ENCODE measurements at places on chromosomes 3 and 15.

- DNase-seq = no peak
Observed at GRCh38 chr3:14133876-14134275, 9.0 kb downstream of the TMEM43 start.

- no peak for DNase-seq
Observed at GRCh38 chr3:151322511-151322910, 5.9 kb upstream of the GPR87 start.

GRCh38 chr3:37981348-37981664 lies 9.3 kb upstream of the VILL start:
- no peak for DNase-seq

DNA sequence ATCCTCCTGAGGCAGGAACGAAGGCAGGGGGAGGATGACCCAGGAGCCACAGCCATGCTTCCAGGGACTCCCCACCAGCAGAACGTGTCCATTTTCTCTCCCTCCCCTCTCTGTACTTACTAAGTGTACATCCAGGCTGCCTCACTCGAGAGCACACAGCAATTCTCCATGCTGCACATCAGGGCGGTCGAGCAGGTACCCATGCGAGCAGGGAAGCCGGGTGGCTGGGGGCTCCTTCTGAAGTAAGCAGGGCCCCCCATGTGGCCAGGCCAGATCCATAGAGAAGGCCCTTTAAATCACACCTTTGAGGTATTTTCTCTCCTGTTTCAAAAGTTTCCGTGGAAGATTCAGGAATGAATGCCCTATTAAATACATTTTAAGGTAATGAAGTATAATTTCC lies 41.2 kb upstream of the SLC6A11 start:
- DNase-seq = no peak

DNA sequence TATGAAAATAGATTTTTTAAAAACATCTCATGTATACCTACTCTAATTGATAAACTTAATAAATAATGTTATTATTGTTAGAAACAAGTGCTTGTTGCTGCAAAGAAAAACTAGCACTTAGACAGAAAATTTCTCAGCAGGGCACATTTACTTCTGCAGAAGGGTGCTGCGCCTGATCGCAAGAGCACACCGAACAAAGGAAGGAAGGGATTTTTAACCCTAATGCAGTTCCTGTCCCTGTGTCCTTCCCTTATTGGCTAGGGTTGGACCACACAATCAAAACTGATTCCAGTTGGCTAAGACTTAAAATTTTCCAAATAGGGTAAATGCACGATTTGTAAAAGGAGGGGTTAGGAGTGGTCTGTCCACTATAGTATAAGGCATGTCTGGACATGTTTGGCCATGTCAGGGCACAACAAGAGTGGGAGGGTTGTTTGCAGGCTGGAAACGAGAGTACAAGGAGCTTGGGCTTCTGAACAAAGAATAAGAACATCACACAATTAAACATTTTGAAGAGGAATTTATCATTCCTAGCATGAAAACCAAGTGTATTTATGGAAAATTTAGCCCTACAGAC lies 4.7 kb downstream of the DTWD1 start:
- no peak for DNase-seq

DNA sequence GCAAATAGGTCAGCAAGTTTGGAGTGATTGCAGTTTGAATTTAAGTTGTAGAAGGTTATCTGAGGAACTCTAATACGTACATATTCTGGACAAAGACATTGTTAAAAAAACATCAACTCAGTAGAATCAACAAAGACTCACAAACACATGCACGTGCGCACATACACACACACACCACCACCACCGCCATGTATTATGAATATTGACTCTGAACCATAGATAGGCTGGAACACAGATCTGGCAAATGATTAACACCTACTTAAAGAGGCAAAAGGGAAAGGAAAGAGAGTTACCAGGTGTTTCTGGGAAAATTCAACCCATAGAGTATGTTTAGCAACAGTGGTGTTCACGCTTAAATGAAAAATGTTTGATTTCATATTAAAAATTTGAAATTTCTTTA lies 334.2 kb upstream of the ALCAM start:
- DNase-seq = no peak

DNA sequence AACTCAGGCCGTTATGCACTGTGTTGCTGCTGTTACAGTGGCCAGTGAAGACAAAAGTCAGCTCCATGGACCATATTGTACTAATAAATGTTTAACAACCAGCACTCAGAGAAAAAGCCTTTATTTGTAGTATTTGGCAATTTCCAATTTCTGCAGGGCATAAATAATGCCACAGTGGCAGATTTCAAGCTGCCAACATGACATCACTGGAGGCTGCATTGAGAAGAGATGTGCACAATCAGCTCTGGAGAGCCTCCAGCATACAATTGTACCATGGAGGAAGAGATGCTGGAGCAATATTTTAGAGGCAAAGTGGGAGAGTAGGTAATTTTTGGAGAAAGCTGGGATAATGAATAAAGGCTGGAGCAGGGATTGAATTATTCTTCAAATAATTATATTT lies 9.7 kb upstream of the ALCAM start:
- no peak for DNase-seq

DNA sequence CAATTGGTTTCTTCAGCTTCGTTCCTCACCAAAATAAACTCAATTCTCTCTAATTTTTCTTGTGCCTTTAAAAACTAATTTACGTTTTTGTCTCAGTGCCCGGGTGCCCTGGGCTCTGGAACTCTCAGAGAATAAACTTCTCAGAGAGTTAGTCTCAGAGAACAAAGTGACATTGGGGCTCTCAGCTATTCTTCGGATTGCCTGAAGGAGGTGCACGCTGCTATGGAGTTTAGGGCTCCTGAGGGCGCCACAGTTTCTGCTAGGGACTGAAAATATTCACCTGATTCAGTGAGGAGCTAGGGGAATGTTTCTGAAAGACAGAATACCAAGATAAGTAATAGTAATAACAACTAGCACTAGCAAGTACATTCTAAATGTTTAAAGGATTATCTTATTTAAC lies 22.7 kb downstream of the ZIC4 start:
- DNase-seq = no peak

DNA sequence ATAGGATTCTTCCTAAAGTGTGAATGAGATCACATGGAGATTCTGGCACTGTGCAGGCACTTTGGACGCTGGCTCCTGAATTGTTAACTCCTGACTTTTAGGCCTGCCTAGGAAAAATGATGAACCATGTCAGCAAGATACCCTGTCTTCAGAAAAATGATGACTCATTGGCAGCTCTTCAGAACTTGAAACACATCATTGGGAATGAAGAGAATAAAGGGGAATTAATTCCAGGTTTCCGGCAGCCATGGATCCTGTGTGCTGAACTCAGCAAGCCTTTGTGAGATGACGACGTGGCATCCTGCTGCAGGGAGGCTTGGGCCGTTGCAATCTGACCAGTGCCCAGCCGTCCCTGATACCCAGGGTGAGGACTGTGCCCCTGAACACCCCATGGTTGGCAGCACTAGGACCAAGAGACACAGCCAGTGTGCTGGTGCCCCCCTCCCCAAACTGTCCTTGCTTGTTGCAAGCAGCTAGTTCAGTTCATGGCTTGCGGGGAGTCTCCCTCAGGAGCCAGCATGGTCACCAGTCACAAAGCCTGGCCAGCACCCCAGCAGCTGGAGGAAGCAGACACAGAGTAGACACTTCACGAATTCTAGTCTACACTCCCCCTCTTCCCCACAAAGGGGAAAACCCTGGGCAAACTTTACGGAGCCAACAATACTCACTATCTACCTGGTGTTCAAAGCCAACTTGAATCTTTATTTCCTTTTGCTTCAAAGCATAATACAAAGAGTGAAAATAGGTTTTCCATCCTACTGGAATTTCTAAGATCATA lies 7.8 kb upstream of the LIPC start:
- DNase-seq = no peak

DNA sequence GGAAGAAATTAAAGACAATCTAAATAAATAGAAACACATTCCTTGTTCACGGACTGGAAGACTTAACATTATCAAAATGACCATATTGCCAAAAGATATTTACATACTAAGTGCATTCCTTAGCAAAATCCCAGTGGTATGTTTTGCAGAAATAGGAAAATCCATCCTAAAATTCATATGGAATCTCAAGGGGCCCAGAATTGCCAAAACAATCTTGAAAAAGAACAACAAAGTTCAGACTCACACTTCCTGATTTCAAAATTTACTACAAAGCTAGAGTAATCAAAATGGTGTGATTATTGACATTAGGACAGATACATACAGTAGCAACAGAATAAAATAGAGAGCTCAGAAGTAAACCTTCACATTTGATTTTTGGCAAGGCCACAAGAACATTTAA lies 515.5 kb downstream of the OCA2 start:
- no peak for DNase-seq

- no peak for DNase-seq
Observed at GRCh38 chr3:138732456-138732855, 102.3 kb downstream of the PIK3CB start.

GRCh38 chr3:184746131-184747120 lies 34.6 kb upstream of the MAGEF1 start:
- DNase-seq = no peak

DNA sequence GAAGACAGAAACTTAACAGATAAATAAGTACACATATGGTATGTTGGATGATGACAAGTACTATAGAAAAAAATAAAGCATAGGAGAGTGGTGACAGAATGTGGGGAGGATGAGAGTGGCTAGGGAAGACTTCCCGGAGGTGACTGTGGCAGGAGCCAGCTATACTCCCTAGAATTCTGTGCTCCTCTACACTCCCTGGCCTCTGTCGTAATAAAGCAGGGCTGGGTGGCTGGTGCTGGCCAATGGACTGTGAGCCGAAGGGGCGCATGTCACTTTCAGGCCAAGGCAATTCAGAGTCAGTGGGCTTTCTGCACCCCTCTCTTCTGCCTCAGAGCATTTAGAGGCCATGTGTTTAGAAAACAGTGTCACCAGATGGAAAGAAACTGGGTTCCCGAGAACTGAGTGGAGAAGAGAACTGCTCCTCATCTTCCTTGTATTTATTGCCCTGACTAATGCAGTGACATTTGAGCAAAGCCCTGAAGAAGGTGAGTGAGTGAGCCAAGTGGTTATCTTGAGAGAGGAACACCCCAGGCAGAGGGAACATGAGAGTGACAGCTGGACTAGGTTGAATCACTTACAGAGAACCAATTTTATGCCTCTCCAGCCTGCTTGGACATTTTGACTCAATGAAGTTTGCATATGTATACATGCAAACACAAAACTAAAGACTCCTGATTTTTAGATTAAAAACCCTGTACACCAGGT lies 5.2 kb upstream of the VPS8 start:
- DNase-seq = no peak

- DNase-seq = no peak
Observed at GRCh38 chr3:46585799-46586693, 19.9 kb upstream of the LRRC2 start.

DNA sequence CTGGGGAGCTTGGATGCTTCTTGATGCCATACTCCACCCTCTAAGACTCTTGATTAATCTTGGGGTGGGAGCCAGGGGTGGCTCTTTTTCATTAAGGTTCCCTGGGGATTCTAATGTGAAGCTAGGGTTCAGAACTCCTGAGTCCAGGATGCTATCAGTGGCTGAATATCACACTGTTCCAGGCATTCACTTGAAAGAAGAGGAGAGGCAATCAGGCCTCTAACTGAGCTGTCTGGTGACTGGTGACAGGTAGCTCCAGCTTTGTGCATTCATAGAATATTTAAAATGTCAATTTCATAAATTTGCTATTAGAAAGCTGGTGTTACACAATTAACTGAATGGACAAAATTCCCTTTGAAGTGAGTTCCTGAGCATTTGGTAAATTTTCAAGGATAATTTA lies 139.0 kb downstream of the CHDH start:
- DNase-seq = no peak

DNA sequence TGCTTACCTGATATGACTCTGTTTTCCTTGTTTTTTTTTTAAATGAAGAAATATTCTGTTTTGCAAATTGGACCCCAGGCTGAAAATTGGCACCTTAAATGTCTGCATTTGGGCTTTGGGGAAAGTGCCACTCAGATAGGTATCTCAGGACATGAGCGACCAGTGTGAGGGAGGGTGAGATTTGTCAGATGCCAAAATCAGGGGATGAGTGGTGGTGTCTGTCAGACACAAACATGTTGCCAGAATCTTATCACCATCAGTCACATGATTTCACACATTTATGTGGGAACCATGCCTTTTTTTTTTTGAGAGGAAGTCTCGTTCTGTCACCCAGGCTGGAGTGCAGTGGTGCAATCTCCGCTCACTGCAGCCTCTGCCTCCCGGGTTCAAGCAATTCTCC lies 75.6 kb upstream of the OSBPL11 start:
- DNase-seq = no peak

DNA sequence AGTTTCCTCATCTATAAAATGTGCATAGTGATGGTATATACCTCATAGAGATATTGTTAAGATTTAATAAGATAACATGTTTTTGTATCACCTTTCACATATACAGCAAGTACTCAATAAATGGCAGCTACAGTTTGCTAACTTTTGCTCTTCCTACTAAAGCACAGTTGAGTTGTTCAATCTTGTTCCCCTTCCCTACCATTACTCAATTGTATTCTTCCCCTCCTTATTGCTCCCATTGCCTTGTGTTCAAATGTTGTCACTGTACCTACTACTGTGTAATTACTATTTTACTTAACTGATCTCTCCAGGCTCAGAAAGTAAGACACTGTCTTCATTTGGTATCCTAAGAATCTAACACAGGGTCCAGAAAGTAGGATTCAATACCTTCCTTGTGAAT lies 5.5 kb downstream of the CD47 start:
- DNase-seq = no peak

DNA sequence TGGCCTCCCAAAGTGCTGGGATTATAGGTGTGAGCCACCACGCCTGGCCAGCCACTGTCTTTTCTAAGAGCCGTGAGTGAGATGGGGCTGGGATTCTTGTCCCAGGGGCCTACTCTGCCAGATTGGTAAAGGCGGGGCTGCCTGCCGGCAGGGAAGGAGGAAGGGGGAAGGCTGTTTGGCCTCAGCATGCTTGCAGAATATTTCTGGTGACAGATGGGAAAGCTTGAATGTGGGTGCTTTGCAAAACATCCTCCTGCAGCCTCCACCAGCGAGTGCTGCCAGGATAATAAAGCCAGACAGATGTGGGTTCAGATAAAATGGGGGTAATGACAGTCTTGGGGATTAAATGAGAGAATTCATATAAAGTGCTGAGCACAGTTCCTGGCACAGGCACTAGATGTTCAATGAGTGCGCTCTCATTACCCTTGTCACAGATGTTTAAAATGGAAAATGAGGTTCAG lies 19.8 kb upstream of the ACOX2 start:
- no peak for DNase-seq

DNA sequence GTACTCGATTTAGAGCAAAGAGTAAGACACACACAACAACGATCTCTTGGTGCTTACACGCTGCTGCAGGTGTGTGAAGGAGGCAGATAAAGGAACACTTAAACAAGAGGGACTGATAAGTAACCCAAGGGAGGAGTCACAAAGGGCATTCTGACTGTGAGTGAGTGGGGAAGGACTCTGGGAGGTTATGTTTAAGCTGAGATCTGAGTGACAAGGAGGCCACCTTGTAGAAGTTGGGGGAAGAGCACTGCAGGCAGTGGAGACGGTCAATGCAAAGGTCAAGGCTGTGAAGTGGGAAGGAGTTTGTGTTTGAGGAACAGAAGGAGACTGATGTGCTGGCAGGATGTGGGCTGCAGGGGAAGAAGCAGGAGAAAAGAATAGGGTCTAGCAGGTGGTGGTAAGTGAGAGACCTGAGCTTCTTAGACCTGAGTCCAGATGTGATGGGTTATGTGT lies 63.1 kb downstream of the LPP start:
- no peak for DNase-seq
